ENCODE measurements at places on chromosomes 1 and 21. TPM values are rescaled to one million over a fixed set of nuclear protein-coding genes. Genes with fewer than 3 reads are reported as not detected.

DNA sequence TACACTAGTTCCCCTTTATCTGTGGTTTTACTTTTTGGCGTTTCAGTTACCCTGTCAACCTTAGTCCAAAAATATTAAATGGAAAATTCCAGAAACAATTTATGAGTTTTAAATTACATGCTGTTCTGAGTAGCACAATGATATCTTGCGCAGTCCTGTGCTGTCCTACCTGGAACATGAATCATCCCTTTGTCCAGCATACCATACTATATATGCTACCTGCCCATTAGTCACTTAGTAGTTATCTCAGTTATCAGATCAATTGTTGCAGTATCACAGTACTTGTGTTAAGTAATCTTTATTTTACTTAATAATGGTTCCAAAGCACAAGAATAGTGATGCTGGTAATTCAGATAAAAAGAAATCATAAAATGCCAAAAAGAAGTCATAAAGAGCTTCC lies 52.7 kb downstream of the AGBL4 start:
- no peak for DNase-seq

- no peak for DNase-seq
These were observed 47.4 kb downstream of the CLCA4 start for GRCh38 chr1:86594284-86594770.

DNA sequence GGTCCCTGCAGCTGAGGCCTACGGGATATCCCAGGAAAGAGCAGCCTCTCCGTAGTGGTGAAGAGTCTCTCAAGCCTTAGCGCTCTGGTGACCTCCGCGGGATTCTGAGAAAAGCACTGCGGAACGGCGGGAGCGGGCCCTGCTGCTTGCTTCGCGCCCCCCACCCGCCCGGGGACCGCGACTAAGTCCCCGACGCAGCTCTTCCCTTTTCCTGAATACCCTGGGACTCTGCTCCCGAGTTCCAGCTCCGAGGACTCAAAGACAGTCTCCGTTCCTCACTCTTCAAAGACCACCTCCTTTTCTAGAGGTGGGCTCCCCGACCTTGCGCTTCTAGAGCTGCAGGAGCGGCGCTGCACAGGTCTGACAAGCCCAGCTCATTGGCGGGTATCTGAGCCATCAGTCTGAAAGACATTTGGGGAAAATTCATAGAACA lies 3.6 kb upstream of the PRRX1 start:
- DNase-seq, result no peak

GRCh38 chr1:12039164-12039525 lies 19.8 kb downstream of the MIIP start:
- no peak for DNase-seq

- no peak for DNase-seq
These were observed 36.5 kb upstream of the RIPK4 start for GRCh38 chr21:41803316-41803715.

GRCh38 chr1:109499081-109499480 lies 5.2 kb downstream of the CYB561D1 start:
- no peak for DNase-seq

Gene PITHD1
- polyA plus RNA-seq, result 35.2 TPM

All from BJ (cell line).